Uterus (tissue), 4 donors: ENCODE measurements at places on chromosomes 16 and 17.

GRCh38 chr17:28599311-28600184, 723 bp upstream of the SPAG5 start:
- no peaks in the 10 kb centered on the region for H3K36me3 ChIP-seq
- peak overlapping the region; percentile 66 for H3K4me3 ChIP-seq
- DNase-seq: peak; percentile 62
- H3K4me1 ChIP-seq: peaks cover 4% of the 10 kb centered on the region
- H3K27me3 ChIP-seq: no peaks in the 10 kb centered on the region

GRCh38 chr17:38601539-38602351, 4.0 kb downstream of the SRCIN1 start:
- peaks cover 18% of the 10 kb centered on the region for H3K4me1 ChIP-seq
- no peak for DNase-seq
- no peaks in the 10 kb centered on the region for H3K36me3 ChIP-seq
- no peak overlapping the region for H3K27ac ChIP-seq
- H3K27me3 ChIP-seq: no peaks in the 10 kb centered on the region
- no peak overlapping the region for H3K4me3 ChIP-seq

- H3K4me1 ChIP-seq: peaks cover 20% of the 10 kb centered on the region
- H3K36me3 ChIP-seq: no peaks in the 10 kb centered on the region
- H3K4me3 ChIP-seq: no peak overlapping the region
- H3K27ac ChIP-seq: peak overlapping the region; percentile 91
- DNase-seq: no peak
Measured at GRCh38 chr17:39195568-39196160, 1.8 kb downstream of the CACNB1 start.

GRCh38 chr17:9242497-9242881, 221.2 kb downstream of the NTN1 start:
- H3K36me3 ChIP-seq: no peaks in the 10 kb centered on the region
- H3K4me3 ChIP-seq: no peak overlapping the region
- peak; percentile 49 for DNase-seq
- H3K4me1 ChIP-seq: no peaks in the 10 kb centered on the region
- peak overlapping the region; percentile 98 for H3K27ac ChIP-seq

GRCh38 chr17:45326626-45327025, 9.8 kb upstream of the MAP3K14 start:
- H3K4me1 ChIP-seq: peaks cover 4% of the 10 kb centered on the region
- no peak for DNase-seq
- no peak overlapping the region for H3K27ac ChIP-seq
- H3K27me3 ChIP-seq: no peaks in the 10 kb centered on the region
- H3K4me3 ChIP-seq: no peak overlapping the region
- no peaks in the 10 kb centered on the region for H3K36me3 ChIP-seq

- H3K27ac ChIP-seq: no peak overlapping the region
- H3K4me3 ChIP-seq: no peak overlapping the region
- H3K36me3 ChIP-seq: no peaks in the 10 kb centered on the region
- no peaks in the 10 kb centered on the region for H3K27me3 ChIP-seq
Measured at GRCh38 chr17:44527954-44528353, 24.7 kb upstream of the GPATCH8 start.
